ENCODE measurements at places on chromosomes 7 and 10.

- no peak for DNase-seq
Measured at GRCh38 chr10:124723826-124724225, 20.4 kb downstream of the FAM53B start.

DNA sequence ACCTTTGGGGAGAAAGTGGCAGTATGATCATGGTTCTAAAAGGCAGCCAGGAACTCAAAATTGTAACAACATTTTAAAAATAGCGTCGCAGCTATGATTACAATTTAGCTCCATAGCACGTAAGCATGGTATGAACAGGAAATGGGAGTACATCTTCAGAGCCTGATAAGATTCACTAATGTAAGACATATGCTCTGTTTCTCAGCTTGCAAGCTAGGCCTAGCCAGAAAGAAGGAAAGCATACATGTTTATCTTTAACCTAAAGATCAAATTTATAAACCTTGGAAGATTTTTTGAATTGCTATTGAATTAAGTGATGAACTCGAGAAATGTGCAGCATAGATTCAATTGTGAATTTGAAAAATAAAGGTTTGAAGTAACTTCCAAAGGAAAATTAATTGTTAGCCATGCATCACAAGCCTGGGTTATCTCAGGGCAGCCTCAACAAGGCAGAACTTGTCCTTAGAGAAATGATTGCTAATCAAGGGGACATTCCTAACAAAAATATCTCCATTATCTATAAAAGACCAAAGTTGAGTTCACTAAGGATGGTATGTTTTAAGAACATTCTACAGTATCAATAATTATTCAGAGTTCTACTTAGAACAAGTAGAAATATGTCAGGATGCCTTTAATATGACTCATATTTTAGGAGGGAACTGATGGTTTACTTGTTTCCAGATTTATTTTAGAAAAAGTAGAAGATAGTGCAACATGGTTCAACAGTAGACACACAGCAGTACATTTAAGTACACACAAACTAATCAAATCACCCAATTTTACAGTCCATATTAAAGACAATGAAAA is 38.8 kb upstream of the SEPTIN7 start:
- no peak for DNase-seq

DNA sequence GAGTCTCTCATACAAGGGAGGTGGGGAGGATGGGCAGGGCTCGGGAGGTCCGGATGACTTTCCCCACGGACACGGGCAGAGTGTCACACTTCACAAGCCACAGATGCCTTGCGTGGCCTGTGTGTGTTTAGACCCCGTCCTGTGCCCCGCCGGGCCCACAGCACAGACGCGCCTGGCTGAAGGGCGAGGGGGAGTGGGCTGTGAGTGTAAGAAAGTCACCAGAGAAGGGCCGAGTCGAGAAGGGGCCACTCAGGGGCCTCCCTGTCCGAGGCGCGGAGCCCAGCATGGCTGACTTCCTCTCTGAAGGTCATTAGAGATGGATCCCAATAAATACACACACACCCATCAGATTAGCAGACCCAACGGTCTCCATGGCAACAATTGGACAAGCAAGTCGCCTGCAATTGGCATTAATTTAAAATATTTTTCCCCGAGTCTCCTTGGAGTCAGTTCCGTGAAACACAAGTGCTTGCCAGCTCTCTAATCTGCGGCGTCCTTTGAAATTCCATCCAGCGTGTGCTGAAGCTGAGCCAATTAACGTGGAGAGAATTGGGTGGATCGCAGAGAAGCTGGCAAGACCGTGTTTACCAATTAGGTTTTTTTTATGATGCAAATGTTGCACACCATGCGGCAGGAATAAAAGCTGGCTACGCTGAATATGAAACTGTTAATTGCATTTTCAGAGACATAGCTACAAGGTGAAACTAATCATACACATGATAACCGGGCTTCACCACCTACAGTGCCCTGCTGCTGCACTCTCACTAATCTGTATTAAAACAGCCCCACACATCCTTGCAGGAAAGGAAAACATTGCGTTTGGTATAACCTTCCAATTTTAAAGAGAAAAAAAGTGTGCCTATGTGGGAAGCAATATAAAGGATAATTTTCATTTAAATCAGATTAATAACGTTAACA is 571.2 kb downstream of the PTPRN2 start:
- DNase-seq, result no peak

DNA sequence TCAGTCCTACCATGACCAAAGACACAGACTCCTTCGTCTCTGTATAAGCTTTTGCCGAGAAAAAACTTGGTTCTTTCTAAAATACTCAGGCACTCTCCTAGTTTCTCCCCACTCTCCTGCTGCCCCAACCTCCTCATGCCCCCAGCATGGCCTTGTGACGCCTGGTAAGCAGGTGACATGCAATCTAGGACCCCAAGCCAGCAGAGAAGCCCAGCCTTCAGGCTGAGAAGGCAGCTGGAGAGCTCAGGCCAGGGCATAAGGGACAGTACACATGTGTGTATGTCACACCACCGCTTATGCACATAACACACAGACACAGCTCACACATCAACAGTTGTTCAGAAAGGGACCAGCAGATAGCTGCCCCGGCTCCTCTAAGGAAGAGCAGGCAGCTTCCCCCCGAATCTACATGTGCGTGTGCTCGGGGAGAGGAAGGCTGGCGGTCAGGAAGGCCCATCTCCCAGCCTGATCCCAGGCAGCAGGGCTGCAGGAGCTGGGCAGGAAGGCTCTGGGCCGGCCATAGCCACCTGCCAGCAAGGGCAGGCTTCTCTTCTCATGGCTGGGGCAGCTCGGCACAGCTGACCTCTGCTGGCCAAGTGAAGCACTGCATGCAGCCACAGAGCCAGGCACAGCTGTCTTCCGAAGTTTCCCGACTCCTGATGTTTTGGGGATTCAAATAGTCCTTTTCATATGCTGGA is 8.5 kb downstream of the DDX56 start:
- DNase-seq, result no peak

GRCh38 chr10:58050575-58050974 is 217.1 kb downstream of the IPMK start:
- DNase-seq, result no peak

DNA sequence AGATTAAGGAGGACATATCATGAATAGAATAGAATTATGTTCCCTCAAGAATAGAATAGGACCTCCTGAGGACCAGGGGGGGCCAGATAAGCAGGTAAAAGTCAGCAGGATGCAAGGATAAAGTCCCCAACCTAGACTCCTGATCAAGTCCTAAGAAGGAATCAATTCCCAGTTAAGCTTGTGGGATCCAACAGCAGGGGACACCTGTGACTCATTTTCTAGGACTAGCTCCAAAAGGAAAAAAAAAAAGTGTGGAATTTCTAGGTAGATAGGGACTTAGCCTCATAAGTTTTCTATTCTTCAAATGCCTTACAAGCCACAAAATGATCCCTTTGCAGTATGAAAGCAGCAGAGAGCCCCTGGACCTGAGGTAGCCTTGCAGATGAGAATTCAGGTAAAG is 336.2 kb downstream of the WDR11 start:
- DNase-seq, result no peak

DNA sequence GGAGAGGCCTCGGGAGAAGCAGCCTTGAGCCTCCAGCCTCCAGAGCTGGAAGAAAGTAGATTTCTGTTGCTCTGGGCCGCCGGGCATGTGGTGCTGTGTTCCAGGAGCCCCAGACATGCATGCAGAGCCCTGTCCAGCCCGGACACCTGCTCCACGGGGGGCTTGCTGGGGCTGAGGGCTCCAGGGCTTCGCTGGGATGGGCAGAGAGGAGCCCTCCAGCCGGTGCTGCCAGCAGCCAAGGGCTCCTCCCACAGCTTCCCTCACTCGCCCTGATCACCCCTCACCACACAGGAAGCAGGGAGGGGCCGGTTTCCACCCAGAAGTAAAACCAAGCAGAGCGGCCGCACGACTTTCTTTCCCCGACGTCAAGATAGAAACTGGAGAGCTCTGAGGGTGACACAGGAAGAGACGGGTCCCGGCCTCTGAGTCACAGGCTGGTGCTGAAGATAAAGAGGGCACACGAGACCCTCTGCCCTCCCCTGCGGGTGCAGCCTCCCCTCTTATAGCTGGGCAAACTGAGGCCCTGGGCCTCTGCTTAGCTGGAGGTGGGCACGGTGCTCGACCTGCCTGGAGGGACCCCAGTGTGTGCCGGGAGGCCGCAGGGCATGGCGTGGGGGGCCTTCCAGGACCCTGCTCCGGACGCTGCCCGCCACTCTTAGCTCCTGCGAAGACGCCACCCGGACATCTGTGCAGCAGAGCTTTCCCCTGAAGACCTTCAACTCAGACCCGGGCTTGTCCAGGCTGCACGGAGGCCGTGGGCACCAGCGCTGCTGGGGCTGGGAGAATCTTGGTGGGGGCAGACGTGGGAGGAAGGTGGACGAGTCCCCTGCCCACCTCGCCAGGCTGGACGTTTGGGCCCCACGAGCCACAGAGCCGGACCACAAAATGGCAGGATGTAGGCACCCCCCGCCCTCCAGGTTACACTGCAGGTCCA is 31.1 kb downstream of the ADAP1 start:
- DNase-seq, result no peak

DNA sequence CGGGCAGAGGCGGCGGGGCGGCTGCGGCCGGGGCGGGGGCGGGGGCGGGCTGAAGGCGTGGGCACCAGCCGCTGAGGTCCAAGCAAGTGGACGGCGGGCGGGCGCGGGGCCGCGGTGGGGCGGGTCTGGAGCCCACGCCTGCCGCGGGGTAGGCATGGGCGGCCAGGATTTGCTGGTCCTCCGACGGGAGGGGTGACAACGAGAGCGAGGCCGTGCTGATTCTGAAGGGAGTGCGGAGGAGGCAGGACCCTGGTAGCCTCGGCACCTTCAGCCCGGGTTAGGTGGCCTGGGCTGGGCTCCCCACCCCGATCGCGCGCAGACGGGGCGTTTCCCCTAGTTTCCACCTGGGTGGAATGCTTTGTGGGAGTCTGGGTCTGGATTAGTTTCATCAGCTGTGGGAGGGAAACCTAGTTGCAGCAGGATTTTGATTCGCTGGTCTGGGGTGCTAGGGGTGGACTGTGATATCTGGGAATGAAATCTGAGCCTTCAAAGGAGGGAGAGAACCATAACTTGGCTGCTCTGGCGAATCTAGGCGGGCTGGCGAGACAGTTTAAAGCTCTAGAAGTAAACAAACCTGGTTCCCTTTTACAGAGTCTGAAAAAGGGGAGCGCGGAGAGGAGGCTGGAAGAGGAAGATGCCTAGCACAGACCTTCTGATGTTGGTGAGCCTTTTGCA is 609 bp downstream of the SGPL1 start:
- peak; percentile 25 for DNase-seq

DNA sequence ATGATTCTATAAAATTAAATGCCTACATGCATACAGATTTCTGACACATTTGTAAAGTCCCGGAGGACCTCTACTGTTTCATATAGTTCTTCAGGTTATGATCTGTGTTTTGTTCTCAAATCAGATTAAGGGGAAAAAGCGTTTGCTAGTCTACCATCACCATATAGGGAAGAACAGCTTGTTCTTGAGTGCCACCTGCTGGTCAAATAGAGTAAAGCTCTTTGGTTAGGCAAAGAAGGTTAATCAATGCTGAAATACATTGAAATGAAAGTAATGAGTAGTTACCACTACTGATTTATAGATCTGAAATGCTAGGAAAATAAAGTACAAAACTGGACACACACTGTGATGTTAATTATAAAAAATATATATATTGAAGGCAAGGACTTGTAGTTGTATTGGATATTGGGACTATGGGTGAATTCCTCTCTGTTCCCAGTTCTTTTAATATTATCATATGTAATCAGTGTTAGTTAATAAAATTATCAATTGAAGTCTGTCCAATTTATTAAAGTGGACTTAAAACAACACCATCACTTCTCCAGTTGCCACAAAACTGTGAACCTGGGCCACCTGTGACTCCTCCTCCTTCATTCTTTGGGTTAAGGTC is 72.6 kb upstream of the PDLIM1 start:
- no peak for DNase-seq

Data from NCI-H526 treated with DMSO at 0.1 percent for 48 hours (cell line).